Midbrain (tissue), 1 donor: ENCODE measurements at places on chromosomes 7 and 10.

- no peak for DNase-seq
These were observed 94.4 kb upstream of the STEAP4 start for GRCh38 chr7:88401009-88401623.

DNA sequence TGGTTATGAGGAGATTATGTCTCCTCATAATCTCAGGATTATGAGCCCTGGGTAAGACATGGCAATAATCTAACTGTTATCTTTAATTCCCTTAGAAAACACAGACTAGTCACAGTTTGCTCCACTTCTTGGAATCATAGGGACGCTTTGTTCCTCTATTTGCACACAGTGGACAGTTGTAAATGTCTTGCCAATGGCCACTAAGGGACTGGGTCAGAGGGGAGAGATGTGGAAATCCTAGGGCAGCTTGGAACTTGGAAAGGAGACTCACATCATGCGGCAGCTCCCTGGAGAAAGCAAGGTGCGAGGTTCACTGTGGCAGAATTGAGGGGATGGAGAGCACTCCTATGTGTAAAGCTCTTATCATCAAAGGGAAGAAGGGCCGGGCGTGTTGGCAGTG lies 266.1 kb downstream of the PRPF18 start:
- DNase-seq: peak; percentile 12

DNA sequence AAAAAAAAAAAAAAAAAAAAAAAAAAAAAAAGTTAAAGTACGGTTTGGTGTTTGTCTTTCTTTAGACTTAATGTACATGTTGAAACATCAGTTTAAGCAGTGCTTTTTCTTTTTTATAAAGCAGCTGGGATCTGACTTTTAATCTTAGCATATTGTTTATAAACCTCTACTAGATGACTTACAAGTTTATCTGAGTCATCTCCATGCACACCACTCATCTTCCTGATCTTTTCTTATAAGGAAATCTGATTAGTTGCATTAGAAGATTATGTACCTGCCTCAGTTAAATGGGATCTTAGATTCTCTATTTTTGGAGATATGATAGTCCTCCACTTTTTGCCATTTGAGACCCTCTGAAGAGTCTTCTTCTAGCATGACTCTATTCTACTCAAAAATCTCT lies 391.9 kb upstream of the LRGUK start:
- no peak for DNase-seq

GRCh38 chr10:11721806-11722205 lies 20.4 kb upstream of the ECHDC3 start:
- no peak for DNase-seq
